Stimulated activated CD4-positive, alpha-beta T cell treated with anti-CD3 and anti-CD28 coated beads, Interleukin-4, amount 100 ng/mL, for 4 hours (primary cell): ENCODE measurements at places on chromosomes 1 and 21.

DNA sequence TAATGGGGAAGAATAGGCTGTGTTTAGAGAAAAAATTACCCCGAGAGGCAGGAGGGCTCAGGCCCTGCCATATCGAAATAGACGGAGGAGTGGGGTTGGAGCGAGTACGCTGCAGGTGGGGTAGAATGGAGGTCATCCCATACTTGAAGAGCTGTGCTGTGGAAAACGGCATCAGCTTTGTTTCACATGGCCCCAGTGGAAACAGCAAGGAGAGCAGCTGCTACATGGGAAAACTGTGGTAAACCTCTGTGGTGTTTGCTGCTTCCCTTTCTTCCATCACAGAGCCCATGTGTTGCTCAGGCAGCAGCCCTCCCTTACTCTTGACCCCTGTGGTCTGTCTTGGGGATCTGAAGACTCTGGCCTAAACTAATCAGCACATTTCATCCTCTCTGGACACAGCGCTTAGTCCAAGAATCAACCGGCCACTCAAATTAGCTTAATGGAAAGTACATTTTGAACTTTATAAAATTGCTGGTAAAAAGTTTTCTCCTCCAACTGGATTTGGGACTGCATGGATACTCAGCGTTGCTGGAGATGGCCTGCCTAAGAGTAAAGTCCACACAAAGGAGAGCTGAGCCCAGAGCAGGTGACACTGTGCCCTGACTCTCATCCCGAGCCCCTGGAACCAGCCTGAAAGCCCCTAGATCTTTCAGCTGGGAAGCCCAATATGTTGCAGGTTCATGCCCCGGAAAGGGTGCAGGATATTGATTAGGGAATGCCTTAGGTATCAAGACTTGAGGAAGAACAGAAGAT, 127.1 kb upstream of the GADD45A start:
- DNase-seq: no peak

- DNase-seq: no peak
Measured at GRCh38 chr1:45617618-45618017, 6.2 kb downstream of the CCDC17 start.

DNA sequence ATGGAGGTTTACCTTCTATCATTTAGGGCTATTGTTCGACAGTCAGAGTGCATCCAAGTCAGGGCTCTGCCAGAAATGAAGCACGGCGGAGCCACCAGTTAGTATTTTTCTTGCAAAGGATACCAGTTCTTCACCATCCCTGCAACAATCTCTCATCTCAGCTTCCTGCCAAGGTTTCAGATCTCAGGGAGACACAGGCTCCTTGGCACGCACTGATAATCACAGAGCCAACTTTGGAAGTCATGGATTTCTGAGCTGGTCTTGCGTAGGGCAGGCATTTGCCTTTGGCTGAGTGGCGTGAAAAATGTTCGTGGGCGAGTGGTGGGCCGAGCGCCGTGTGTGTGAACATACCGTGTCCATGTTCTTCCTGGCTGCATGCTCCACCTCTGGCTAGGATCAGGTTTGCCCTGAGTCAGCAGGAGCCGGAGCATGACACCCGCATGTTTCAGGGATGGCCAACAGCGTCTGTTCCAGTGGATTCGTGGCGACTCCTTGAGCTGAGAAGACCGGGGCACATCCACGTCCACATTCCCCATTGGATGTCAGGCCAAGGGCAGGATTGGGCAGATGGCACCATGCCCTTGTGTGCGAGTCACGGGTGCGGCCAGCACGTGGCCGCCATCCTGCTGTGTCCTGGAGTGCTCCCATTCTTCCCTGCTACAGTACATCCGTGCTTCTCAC, 118.5 kb upstream of the C1orf174 start:
- no peak for DNase-seq

- DNase-seq: no peak
Measured at GRCh38 chr1:198118134-198118533, 38.7 kb upstream of the NEK7 start.

DNA sequence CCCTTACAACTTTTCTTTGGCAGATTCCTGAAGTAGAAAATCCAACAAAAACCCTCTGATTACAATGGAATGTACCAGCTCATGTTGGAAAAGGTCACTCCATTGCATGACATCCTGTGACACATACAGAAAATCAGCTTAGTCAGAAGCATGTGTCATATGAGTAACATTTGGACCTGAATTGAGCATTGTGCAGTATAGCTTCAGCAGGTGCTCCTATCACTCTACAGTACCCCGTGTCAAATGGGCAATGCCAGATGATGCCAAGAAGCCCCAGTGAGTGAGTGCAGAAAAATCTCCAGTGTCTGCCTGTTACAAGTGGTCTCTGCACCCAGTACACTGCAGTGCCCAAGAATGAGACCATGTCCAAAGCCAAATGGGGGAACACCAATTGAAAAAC, 129.7 kb upstream of the RUNX1 start:
- no peak for DNase-seq

DNA sequence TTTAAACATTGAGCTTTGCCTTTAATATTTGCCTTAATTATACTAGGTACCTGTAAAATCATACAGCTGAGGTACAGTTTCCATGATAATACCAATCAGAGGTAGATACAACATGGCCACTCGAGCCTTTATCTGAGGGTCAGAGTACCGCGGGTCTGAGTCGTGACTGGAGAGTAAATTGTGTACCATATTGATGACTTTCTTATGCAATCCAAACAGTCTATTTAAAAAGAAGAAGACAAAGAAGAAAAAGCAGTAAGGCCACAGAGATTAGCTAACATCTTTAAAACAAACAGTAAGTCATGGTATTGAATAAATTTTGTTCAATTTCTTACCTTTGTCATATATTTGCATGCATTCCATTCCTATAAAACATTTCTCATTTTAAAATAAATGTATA, 68.1 kb upstream of the ANGPTL3 start:
- DNase-seq: no peak

GRCh38 chr1:8122160-8122476, 96.0 kb upstream of the ERRFI1 start:
- DNase-seq: no peak

GRCh38 chr1:165542647-165543046, 1.2 kb upstream of the LRRC52 start:
- no peak for DNase-seq

DNA sequence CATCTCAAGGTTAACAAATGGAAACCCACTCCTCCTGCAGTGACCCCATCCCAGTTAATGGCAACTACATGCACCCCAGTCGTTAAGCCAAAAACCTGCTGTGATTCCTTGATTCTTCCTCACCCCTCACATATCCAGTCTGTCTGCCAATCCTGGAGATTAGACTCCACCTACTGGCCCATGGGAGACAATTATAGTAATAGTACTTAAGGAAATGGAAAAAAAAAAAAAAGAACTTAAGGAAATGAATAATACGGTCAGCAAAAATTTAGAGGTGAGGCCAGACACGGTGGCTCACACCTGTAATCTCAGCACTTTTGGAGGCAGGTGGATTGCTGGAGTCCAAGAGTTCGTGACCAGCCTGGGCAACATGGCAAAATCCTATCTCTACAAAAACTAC, 7.0 kb downstream of the NOL9 start:
- no peak for DNase-seq

GRCh38 chr1:63322944-63323864, 837 bp downstream of the FOXD3 start:
- no peak for DNase-seq

- DNase-seq: no peak
Measured at GRCh38 chr1:24857507-24858133, 72.5 kb downstream of the RUNX3 start.

GRCh38 chr1:100921110-100921706, 25.3 kb downstream of the SLC30A7 start:
- DNase-seq: no peak

GRCh38 chr1:114111731-114112641, 41.7 kb downstream of the SYT6 start:
- DNase-seq: no peak

GRCh38 chr1:55463814-55464475, 248.8 kb upstream of the USP24 start:
- no peak for DNase-seq

DNA sequence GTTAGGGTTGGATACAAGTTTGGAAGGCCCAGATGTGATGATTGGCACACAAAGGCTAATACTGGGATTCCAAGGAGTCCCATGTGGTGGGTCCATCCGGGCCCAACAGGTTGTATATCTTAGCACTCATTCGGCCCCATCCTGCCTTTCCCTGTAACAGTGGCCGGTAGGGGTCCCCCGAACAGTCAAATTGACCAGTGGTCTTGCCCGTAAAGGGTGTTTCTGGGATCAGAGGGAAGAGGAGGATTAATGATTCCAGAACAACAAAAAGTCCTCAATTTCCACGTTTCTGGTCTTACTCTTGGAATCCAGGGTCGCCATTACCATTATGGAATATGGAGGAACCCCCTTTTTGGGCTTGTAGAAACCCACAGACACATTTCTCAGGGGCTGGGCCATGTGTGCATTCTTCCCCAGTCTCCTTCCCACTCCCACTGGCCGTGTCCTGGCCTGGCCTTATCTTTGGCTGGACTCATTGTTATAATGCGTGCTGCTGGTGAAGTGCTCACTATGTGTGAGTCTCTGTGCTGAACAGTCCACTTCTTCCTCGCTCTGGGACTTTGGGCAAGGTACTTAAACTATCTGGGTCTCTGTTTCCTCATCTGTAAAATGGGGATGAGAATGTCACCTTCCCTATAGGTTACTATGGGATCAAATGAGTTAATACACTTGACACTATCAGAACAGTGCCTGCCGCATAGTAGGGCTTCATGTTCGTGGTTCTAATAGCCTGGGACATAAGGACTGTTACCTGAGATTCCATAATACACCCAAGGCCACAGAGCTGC, 161.8 kb downstream of the DYRK1A start:
- no peak for DNase-seq

- DNase-seq: no peak
Measured at GRCh38 chr21:35520302-35520701, 471.2 kb upstream of the RUNX1 start.

GRCh38 chr1:61241973-61242381, 159.6 kb downstream of the NFIA start:
- DNase-seq: no peak

DNA sequence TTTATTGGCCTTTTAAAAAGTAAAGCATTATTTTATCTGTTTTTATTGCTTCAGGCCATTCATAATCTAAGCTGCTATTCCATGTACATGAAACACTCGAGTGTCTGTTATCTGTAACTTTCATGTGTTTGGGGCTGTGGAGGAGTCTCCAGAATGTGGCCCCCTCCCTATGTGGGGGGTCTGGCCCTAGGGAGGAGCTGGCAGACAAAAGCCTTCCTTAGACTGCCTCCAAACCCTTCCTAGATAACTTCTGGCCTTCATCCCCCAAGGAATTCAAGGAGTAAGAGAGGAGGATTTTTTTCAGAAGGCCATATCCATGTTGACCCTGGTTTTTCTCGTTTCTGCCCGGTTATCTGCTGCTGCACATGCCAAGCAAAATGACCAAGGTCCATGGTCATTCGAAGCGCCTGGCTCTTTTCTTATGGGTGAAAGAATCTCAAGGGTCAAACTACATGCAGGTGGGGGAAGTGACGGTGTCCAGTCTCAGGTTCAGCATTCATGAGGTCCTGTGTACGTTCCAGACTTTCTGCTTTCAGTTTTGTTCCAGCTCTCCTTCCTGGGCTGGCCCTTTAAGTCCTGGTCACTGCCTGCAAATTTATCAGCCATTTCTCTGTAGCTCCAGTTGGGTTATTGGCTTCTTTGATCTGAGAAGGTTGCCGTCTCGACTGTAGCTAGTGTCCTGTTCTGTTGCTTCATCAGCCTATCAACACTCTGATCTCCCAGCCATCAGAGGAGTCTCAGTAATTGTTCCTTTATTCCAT, 8.3 kb downstream of the TENT5C start:
- DNase-seq: no peak

- no peak for DNase-seq
Measured at GRCh38 chr1:168893359-168893801, 164.4 kb upstream of the DPT start.

DNA sequence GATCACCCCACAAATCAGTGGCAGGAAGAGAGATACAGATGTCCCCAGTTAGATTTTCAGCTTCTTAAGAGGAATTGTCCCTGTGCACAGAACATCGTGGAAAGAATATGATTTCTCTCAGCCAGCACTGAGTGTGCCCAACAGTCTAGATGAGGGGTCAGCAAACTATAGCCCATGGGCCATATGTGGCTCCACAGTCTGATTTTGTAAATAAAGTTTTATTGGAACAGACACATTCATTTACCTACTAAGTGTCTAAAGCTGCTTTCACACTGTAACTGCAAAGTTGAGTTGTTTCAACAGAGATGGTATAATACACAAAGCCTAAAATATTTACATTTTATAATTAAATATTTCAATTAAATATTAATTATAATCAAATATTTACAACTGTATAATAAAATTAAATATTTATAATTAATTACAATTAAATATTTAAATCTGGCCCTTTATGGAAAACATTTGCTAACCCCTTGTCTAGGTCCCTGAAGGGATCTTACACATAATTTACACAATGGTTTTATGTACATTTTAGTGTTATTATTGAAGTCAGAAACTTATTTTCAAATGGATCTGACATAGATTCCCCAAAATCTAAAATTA, 407.6 kb downstream of the PTPRU start:
- no peak for DNase-seq

DNA sequence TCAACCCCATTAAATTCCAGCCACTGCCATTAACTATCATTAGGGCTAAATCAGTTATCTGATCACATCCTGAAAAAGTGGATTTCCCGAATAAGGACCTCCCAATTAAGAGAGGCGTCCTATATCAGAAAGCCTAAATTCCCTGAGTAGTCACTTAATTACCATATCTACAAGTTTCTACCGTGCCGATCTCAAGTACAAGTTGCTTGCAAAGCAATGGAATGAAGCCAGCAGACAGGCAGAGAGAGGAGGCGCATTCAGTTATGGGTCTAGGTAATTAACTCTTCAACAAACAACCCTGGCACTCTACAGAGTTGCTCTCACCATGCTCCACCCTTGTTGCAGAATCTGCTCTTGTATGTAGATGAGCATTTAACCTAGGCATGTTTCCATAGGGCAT, 494.6 kb upstream of the RUNX1 start:
- DNase-seq: no peak

GRCh38 chr1:78385744-78386462, 104.9 kb upstream of the PTGFR start:
- no peak for DNase-seq

- DNase-seq: no peak
Measured at GRCh38 chr21:41825216-41825615, 53.9 kb downstream of the PRDM15 start.

- DNase-seq: no peak
Measured at GRCh38 chr1:211647711-211648121, 27.7 kb downstream of the NEK2 start.
